ENCODE measurements at places on chromosomes 4 and X.

DNA sequence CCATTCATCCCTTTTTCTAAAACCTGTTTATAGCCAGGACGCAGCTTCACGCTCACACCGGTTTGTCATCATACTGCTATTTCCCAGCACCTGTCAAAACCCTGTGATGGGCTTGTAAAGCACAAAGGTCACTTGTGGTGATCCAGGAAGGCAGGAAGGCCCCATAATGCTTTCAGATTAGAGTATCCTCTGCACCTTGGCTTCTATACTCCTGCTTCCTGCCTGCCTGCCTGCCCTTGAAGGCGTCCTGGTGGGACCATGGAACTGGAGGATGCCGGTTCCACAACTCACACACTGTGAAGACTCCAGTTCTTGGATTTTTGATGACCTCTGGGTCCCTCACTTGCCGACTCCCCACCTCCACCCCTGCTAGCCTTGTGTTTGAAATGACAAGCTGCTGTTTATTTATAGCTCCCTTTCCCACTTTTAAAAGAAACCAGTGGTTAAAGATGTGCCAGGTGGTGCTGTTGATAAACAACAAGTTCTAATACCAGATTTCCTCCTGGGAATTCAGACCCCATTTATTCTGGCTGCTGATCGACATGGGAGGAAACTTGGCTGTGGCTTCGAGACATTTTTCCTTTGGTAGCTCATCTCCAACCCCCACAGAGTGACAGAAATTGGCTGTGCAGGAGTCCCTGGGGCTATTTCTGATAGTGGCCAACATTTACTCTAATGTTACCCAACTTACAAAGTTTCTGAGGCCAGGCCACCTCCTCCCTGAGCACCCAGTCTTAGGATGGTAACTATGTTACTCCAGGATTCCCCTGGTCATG lies 211.5 kb downstream of the KDR start:
- DNase-seq: no peak

GRCh38 chrX:1496076-1496475 lies 40.9 kb downstream of the P2RY8 start:
- DNase-seq: no peak

DNA sequence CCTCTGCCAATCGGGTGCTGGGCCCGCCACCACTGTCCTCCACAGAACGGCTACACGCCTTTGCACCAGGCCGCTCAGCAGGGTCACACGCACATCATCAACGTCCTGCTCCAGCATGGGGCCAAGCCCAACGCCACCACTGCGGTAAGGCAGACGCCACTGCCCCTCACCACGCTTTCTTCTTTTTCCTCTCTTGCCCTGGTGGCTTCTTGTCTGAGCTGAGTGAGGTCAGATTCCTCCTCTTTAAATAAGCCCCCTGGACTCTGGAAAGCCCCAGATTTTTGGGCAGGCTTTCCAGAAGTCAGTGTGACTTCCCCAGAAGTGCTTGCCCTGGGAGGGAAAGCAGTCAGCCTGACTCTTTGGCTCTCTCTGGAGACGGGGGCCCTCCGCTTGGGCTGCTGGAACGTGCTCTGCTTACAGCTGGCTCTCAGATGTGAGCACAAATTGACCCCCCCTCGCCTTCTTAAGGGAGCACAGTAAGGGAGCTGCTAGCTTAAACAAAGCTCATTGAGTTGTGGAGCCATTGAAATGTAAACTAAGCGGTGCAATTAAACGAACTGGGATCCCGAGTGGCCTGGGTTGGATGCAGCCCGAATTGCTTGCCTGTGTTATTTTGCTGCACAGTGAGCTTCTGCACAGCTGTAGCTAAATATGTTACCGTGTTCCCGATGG lies 243.1 kb downstream of the ANK2 start:
- DNase-seq: no peak

DNA sequence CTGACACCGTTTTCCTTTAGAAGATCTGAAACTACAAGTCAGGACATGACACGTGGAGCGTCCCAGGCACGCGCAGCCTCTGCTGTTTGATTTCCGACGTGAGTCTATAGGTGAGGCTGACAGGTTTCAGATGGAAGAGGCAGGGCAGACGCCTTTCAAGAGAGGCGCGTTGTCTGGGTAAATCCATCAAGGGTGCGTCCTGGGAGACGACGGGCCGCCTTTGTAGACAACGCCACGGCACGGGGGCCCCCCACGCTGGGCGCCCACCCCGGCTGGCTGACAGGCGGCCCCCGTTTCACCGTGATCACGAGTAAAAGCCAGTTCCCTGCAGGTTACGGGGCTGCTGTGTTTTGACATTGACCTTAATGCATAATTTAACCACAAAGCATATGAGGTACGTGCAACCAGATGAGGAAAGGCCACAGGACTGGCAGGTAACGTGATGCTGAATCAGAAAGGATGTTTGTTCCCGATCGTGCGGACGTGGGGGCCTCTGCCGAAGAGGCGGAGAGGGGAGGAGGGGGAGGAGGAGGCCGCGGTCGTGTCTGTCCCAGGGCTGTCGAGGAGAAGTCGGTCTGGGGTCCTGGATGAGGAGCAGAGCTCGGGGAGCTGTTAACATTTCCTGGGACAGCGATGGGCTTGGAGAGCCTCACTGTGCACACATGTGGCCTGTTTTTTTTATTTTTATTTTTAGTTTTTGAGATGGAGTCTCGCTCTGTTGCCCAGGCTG lies 51.1 kb upstream of the PPP2R3B start:
- DNase-seq: no peak

- no peak for DNase-seq
These were observed 69.6 kb downstream of the CD38 start for GRCh38 chr4:15847746-15848145.

DNA sequence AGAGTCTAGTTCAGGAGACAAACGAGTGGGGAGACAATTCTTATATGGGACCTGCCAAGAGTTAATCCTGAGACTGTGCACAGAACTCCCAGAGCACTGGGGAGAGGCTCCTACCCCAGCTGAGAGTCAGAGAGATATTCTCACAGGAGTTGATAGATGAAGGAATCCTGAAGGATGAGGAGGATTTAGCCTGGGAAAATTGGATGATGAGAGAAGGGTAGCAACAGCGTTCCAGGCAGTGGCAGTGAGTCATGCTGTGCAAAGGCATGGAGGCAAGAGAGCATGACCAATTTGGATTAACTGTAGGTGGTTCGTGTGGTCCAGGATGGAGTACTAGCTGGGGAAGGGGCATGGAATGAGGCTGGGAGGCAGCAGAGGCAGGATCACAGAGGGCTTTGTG lies 318.6 kb downstream of the LDB2 start:
- no peak for DNase-seq

DNA sequence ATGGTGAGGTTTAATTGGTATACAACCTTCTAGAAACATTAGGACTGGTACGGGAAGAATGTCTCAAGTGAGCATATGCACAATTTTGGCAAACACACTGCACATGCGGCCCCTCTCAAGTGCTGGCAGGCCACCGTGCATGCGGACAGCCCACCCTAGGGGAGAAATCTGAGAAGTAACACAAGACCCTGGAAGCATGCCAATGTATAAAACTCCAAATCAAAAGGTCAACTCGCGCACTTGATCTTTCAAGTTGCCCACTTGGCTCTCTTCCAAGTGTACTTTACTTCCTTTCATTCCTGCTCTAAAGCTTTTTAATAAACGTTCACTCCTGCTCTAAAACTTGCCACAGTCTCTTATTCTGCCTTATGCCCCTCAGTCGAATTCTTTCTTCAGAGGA lies 488.3 kb downstream of the CFAP47 start:
- DNase-seq: no peak
